Dermis microvascular lymphatic vessel endothelial cell (primary cell): ENCODE measurements at places on chromosomes 5 and 9. TPM values are rescaled to one million over a fixed set of nuclear protein-coding genes. Genes with fewer than 3 reads are reported as not detected.

DNA sequence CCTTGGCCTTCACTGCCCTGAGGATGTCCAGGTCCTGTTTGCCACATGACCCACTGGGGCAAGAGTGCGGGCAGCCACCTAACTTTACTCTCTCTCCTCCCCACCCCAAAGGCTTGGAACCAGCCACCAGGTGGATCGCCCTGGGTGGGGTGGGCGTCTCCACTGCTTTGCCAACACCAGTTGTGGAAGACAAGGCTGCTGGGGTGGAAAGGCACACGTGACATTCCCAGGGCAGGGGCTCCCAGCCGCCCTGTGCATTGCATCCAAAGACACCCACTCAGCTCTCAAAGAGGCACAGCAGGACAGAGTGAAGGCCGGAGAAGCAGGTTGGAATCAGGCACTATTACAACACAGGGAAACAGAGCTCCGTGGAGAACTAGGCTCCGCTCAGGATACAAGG is 162.2 kb downstream of the OLFM1 start:
- no peak for DNase-seq

DNA sequence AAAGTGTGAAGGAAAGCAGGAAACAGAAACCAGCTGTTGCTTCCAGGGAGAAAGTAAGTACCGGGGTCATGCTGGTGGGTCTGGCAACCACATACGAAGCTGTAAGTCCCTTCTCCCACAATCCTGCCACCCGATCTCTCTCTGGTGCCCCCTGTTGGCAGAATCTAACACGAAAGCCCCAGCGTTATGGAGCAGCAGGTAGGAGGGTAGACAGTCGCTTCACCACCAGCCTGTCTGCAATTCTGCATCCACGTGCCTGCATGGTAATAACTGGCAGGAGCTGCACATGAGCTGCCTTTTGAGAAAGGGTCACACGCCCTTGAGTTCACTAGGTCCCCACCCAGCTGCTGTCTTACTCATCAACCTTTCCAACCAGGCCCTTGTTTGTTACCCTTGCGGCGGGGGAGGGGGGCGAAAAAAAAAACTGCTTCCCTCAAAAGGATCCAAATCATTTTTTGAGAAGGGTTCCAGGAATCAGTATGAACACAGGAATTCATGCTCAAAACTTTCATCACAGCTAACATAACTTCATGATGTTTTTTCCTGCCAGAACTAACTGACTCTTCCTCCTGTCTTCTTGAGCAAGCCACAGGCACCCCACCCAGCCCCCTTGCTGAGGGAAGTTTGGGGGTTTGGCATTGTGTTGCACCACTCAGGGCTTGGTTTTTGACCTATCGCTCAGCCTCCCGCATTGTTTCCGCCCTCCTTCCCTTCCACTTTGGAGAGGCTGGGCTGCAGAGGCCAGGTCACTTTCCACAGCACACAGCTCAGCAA is 19.6 kb upstream of the TMEM252 start:
- peak; percentile 96 for DNase-seq

GRCh38 chr9:5549658-5550650 is 39.6 kb downstream of the PDCD1LG2 start:
- peak; percentile 17 for DNase-seq

DNA sequence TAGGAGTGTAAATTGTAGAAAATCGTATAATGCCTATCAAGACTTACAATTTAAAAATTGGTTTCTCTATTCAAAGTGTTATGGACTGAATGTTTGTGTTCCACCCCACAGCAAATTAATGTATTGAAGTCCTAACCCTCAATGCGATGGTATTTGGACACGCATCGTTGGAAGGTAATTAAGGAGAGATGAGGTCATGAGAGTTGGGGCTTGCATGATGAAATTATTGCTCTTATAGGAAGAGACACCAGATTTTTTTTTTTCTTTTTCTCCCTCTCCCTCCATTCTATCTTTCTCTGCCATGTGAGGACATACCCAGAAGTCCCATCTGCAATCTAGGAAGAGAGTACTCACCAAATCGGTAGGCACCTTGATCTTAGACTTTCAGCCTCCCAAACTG is 189.2 kb downstream of the MAN2A1 start:
- no peak for DNase-seq

DNA sequence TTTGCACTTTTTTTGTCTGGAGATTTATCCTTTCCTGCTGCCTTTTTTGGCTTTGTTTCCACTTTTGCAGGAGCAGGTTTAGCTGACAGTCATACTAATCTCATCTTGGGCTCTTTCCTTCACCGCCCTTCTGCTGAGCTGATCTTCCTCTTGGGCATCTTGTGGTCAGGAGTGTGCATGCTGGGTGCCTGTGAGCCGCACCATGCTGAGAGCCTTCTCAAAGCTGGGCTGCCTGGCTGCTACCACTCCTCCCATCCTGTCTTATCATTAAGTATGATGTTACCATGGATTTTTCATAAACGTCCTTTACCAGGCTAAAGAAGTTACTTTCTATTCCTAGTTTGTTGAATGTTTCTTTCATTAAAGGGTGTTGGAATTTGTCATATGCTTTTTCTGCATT is 49.5 kb upstream of the MCCC2 start:
- DNase-seq, result no peak

GRCh38 chr5:130502702-130503101 is 598.4 kb downstream of the CHSY3 start:
- DNase-seq, result no peak

Gene PRUNE2
- 10.8 and 22.5 TPM in 2 replicates for total RNA-seq
